ENCODE measurements at places on chromosomes 2 and 18.

GRCh38 chr2:179876266-179876665, 14.9 kb upstream of the ZNF385B start:
- no peak overlapping the region for H3K4me3 ChIP-seq
- H3K27ac ChIP-seq: no peak overlapping the region
- peaks cover 6% of the 10 kb centered on the region for H3K27me3 ChIP-seq
- no peaks in the 10 kb centered on the region for H3K4me1 ChIP-seq

GRCh38 chr2:33134086-33134771, 187.5 kb downstream of the LTBP1 start:
- peaks cover 19% of the 10 kb centered on the region for H3K27me3 ChIP-seq
- DNase-seq: no peak
- no peaks in the 10 kb centered on the region for H3K36me3 ChIP-seq
- peaks cover 3% of the 10 kb centered on the region for H3K4me1 ChIP-seq
- no peak overlapping the region for H3K27ac ChIP-seq
- no peak overlapping the region for H3K4me3 ChIP-seq

DNA sequence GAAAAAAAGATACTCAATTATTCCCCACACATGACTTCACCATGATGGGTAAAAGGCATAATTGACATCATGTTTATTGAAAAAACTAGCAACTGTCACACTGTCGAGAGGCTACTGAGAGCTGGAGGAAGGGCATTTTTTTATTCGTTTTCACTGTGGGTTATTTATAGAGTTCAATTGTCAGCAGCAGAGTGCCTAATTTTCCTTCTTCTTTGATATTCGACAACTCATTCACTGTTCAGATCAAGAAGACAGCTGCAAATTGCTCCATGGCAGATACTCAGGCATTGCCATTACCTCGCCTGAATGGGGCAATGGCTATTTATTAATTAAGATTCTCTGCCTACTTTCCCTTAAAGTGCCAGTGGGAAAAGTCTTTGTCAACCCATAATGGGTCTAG, 197.5 kb upstream of the NRP2 start:
- H3K27ac ChIP-seq: no peak overlapping the region
- no peaks in the 10 kb centered on the region for H3K4me1 ChIP-seq
- no peak for DNase-seq
- H3K27me3 ChIP-seq: peaks cover 18% of the 10 kb centered on the region

DNA sequence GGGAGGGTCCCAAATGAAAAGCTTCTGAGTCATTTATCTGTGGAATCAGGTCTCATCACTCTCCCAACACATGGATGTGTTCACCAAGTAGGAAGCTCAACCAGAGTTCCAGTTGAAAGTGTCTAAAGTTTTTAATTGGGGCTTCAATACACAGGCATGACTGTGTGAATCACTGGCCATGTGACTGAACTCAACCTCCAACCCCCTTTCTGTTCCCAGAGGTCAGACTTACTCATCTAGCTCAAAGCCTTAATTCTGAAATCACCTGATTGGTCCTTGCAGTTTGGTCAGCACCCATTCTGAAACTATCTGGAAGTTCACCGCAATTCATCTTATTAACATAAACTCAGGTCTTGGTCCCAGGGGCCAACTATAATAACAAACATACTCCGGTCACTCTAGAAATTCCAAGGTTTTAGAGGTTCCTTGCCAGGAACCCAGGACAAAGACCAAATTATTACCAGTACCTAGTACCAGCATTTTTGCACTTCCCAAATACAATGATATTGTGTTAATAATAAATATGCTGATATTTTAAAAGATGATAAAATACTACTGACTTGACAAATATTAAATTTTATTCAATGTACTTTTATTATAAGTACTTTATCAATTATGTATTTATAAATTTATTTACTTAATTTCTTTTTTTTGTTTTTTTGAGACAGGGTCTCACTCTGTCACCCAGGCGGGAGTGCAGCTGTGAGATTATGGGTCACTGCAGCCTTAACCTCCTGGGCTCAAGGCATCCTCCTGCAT, 10.7 kb upstream of the RBM45 start:
- H3K27ac ChIP-seq: no peak overlapping the region
- H3K27me3 ChIP-seq: peaks cover 3% of the 10 kb centered on the region
- H3K4me3 ChIP-seq: no peak overlapping the region
- no peaks in the 10 kb centered on the region for H3K36me3 ChIP-seq
- DNase-seq: no peak
- H3K4me1 ChIP-seq: no peaks in the 10 kb centered on the region

DNA sequence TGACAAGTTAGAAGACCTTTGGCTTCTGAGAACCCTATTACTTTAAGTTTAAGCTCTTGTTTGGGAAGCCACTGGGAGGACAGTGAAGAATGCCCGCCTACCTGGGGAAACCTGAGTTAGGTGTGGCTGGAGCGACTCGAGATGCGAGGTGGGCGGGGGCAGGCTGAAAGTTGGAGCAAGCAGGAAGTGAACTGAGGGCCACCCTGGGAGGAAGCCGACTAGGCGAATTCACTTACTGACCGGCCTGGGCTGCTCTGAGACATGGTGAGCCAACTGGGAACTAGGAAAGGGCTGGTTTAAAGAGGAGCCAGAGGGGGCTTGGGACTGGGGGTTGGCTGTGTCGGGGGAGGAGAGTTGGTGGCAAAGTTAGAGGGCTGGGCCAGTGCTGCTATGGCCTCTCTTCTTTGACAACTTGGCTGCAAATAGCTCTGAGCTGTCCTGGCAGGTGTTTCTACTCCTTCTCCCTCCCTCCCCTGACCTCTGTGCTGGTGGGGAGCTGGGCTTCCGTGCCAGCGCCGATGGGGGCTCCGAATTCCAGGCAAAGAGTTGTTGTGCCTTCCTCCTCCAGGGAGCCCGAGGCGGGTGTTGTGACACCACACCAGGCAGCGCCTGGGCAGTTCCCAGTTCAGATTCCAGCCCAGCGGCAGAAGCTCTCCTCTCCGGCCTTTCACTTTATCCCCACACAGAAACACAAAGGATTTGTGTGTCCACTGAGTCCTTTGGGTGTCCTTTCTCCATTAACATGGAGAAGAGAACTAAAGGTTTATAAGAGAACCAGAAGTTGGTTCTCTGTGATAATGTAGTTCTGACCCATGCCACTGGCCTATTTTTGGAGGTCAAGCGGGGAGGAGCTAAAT, at the start of gene VAMP8:
Gene VAMP8, plus strand, starts transcription at position 201 of the 857 bp plus-strand sequence. Its CDS starts 61 bp downstream, at position 262.
- H3K4me3 ChIP-seq: peak within 1 kb of the TSS; percentile 89
- H3K27me3 ChIP-seq: peaks cover 2% of the 10 kb centered on the region
- peaks cover 25% of the 10 kb centered on the region for H3K36me3 ChIP-seq
- H3K27ac ChIP-seq: peak within 1 kb of the TSS; percentile 80
- DNase-seq: peak; percentile 45

- no peak overlapping the region for H3K4me3 ChIP-seq
- no peak overlapping the region for H3K27ac ChIP-seq
- peaks cover 51% of the 10 kb centered on the region for H3K36me3 ChIP-seq
Measured at GRCh38 chr2:61281321-61281720, 119.3 kb downstream of the C2orf74 start.

GRCh38 chr2:66212749-66213148, 222.2 kb upstream of the MEIS1 start:
- no peak for DNase-seq
- no peaks in the 10 kb centered on the region for H3K36me3 ChIP-seq
- H3K27me3 ChIP-seq: no peaks in the 10 kb centered on the region

- no peak for DNase-seq
- H3K4me1 ChIP-seq: no peaks in the 10 kb centered on the region
- no peak overlapping the region for H3K4me3 ChIP-seq
- peaks cover 3% of the 10 kb centered on the region for H3K27me3 ChIP-seq
- H3K27ac ChIP-seq: no peak overlapping the region
Measured at GRCh38 chr2:85666016-85666415, 2.0 kb downstream of the SFTPB start.

- no peaks in the 10 kb centered on the region for H3K27me3 ChIP-seq
- H3K27ac ChIP-seq: no peak overlapping the region
- no peaks in the 10 kb centered on the region for H3K36me3 ChIP-seq
- no peak for DNase-seq
- peaks cover 2% of the 10 kb centered on the region for H3K4me1 ChIP-seq
- no peak overlapping the region for H3K4me3 ChIP-seq
Measured at GRCh38 chr2:62349788-62350187, 153.9 kb downstream of the B3GNT2 start.

DNA sequence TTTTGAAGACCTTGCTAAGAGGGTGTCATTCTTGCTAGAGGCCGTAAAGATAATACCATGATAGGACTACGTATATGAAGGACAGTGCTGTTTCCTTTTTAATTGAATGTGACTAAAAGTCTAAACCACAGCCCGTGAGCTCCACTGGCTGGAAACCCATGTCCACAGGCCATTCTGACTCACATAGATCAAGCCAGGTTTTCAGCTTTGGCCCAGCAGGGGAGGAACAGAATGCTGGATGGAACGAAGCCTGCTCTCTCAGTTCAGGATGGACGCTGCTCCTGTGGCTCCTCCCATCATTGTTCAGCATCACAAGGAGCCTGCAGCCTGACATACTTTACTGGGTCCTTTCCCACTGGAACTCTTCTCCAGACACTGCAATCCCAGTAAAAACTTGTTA, 47.6 kb downstream of the ALPK2 start:
- H3K4me3 ChIP-seq: no peak overlapping the region
- H3K4me1 ChIP-seq: peaks cover 5% of the 10 kb centered on the region
- no peak overlapping the region for H3K27ac ChIP-seq

GRCh38 chr2:238235331-238235732, 4.5 kb downstream of the HES6 start:
- H3K4me3 ChIP-seq: no peak overlapping the region
- H3K36me3 ChIP-seq: peaks cover 3% of the 10 kb centered on the region
- peaks cover 11% of the 10 kb centered on the region for H3K4me1 ChIP-seq
- H3K27ac ChIP-seq: no peak overlapping the region

- no peak overlapping the region for H3K4me3 ChIP-seq
- H3K4me1 ChIP-seq: peaks cover 1% of the 10 kb centered on the region
- H3K36me3 ChIP-seq: no peaks in the 10 kb centered on the region
Measured at GRCh38 chr18:3713166-3713565, 263.2 kb downstream of the TGIF1 start.

- H3K36me3 ChIP-seq: no peaks in the 10 kb centered on the region
- H3K27ac ChIP-seq: no peak overlapping the region
- no peak for DNase-seq
- H3K27me3 ChIP-seq: peaks cover 14% of the 10 kb centered on the region
- H3K4me3 ChIP-seq: no peak overlapping the region
Measured at GRCh38 chr2:151842830-151843690, 14.8 kb upstream of the ARL5A start.

DNA sequence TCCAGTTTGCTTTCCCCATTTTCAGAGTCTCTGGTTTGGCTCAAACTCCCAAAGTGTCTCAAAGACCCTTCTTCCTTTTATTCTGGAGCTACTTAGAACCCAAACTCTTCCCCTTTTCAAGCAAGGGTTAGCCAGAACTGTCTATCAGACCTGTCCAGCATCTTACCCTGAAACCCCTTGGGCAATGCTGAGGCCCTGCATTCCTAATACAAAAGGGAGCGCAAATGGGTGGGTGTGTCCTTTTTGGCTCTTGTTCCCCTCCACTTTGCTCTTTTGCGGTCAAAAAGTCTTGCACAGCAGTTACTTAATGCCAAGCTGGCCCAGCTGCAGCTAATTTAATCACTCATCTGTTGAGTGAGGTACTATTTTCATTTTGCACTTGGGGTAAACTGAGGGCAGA, 231.2 kb upstream of the FOSL2 start:
- peaks cover 13% of the 10 kb centered on the region for H3K36me3 ChIP-seq
- no peaks in the 10 kb centered on the region for H3K27me3 ChIP-seq
- no peak for DNase-seq
- H3K4me1 ChIP-seq: no peaks in the 10 kb centered on the region

GRCh38 chr18:70256994-70257393, 31.9 kb upstream of the SOCS6 start:
- H3K27ac ChIP-seq: no peak overlapping the region
- H3K36me3 ChIP-seq: no peaks in the 10 kb centered on the region
- no peak overlapping the region for H3K4me3 ChIP-seq
- peaks cover 9% of the 10 kb centered on the region for H3K27me3 ChIP-seq
- no peak for DNase-seq
- H3K4me1 ChIP-seq: no peaks in the 10 kb centered on the region

- no peaks in the 10 kb centered on the region for H3K4me1 ChIP-seq
- no peaks in the 10 kb centered on the region for H3K27me3 ChIP-seq
- no peak for DNase-seq
Measured at GRCh38 chr2:3398857-3399256, 19.4 kb downstream of the TRAPPC12 start.

DNA sequence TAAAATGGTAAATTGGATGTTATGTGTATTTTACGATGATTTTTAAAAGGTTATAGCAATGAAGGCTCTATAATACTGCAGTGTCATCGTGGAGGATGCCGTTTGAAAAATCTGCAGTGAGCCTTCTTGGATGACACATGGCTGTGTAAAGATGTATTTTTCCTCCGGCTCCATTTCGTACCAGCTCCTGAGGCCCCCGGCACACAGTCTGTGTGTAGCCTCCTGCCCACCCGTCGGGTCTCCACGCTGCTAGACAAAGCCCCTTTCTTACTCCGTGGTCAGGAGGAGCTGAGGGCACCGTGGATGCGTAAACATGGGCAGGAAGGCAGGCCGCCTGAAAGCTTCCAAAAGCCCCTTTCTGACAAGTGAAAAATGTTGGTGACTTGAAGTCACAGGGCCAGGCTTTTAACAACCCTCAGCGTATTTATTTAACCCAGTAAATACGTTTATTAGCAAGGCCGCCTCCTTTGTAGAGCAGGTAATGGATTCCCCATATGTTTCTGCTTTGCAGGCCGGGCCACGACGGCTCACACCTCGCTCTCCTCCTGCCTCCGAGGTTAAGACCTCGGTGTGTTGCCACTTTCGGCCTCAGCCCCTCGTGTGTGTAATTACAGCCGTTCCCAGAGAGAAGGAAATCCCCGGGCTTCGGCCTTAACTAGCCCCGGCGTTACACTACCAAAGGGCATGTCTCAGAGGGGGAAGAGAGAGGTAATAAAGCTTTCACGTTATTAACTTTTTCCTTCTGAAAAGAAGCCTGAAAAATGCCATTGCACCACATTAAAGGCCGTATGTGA, 72.8 kb downstream of the DDX1 start:
- no peak for DNase-seq
- peaks cover 2% of the 10 kb centered on the region for H3K27me3 ChIP-seq
- H3K4me3 ChIP-seq: no peak overlapping the region
- H3K36me3 ChIP-seq: no peaks in the 10 kb centered on the region
- H3K27ac ChIP-seq: no peak overlapping the region
